Endodermal cell (in vitro differentiated cells): ENCODE measurements at places on chromosomes 2 and 18.

GRCh38 chr18:13868501-13869271 lies 44.7 kb downstream of the MC5R start:
- DNase-seq: peak; percentile 73

GRCh38 chr2:196798980-196799379 lies 503 bp downstream of the GTF3C3 start:
- DNase-seq: no peak

GRCh38 chr2:135586148-135586547 lies 54.9 kb downstream of the R3HDM1 start:
- DNase-seq: peak; percentile 45

DNA sequence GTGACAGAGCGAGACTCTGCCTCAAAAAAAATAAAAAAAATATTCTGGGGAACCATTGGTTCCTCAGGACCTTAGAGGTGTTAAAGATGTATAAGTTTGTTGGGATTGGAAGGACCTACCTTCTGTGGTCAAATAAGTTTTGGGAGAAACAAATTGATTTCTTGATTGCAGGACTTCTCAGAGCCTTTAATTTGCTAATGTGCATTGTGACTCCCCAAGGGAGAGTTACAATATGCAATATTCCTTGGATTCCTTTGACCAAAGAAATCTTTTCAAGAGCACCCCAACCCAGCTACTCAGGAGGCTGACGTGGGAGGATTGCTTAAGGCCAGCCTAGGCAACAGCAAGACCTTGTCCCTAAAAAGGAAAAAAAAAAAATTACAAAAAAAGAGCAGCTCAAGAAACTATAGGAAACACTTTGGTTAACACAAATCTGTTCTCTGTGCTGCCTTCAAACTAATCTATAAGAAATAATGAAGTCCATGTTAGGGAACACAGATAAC lies 6.5 kb downstream of the NAGK start:
- peak; percentile 11 for DNase-seq

DNA sequence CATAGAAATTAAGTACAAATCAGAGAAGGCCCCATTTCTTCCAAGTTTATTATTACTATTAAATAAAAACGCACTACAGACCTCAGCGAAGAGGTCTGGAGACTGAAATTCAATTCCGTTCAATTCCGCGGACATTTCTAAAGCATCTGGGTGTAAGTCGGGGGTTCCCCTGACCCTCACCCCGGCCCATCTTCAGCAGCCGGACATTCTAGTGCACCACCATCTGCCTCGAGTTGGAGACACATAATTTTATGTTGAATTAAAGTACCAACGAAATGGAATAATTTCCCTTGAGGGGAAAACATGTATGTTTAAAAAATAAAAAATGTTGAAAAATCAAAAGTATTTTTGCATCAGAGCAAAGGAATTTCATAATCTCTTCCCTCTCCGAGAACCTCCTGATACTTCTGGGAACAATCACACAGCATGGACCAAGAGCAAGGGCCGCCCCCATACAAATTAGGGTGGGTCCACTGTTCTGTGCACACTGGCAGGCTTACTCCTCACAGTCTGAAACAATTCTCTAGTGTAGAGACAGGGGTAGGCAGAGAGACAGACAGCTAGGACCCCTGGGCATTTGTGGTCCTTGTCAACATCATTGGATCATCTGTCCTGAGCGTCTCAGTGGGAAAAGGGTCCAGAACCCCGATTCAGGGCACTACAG lies 29.3 kb downstream of the MBP start:
- no peak for DNase-seq

DNA sequence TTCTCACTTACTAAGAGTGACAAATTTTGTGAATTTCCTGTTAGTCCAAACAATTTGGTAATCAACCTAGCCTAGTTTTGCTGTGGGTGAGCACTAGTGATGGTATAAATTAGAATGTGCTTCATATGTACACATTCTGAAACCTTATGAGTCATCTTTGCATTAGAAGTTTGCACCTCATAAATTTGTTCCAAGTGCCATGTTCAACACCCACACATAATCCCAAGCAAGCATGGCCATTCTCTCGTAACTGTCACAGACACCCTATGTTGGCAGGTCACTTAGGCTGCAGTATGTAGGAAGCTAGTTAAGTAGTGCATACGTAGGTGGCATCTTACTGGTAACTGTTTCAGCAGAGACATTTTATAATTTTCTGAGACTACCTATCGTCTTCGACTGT lies 46.9 kb downstream of the NAB1 start:
- DNase-seq: no peak

DNA sequence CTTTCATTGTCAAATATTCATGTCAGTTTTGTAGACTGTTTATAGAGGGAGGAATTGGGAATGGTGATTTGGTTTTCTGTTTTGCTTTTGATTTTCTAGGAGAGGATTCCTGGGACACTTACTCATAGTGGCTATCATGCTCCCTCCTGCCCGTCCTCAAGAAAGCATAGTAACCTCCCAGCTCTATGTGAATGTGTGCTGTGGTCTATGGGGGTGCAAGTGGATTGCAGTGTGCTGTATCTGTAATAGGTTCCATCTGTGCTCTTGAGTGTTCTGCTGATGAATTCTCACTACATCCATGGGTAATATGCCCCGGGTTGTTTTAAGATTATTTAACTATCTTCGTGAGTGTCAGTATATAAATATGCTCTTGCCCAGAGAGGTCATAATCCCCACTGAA lies 811.3 kb downstream of the CNTNAP5 start:
- DNase-seq: no peak

- DNase-seq: peak; percentile 79
Observed at GRCh38 chr2:26245231-26245732, 543 bp downstream of the HADHB start.

DNA sequence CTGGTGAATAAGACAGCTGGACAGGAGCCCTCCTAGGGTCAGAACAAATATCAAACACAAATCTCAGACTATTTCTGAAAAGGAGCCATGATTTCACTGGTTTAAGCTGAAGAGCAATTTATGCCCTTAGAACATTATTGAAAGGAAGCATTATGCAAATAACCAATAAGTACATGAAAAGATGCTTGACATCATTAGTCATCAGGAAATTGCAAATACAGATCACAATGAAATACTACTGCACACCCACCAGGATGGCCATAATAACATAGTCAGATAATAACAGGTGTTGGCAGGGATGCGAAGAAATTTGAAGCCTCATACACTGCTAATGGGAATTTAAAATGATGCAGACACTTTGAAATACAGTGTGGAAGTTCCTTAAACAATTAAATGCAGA lies 176.4 kb upstream of the RAB6C start:
- no peak for DNase-seq

GRCh38 chr2:20027705-20028434 lies 15.4 kb upstream of the MATN3 start:
- no peak for DNase-seq

DNA sequence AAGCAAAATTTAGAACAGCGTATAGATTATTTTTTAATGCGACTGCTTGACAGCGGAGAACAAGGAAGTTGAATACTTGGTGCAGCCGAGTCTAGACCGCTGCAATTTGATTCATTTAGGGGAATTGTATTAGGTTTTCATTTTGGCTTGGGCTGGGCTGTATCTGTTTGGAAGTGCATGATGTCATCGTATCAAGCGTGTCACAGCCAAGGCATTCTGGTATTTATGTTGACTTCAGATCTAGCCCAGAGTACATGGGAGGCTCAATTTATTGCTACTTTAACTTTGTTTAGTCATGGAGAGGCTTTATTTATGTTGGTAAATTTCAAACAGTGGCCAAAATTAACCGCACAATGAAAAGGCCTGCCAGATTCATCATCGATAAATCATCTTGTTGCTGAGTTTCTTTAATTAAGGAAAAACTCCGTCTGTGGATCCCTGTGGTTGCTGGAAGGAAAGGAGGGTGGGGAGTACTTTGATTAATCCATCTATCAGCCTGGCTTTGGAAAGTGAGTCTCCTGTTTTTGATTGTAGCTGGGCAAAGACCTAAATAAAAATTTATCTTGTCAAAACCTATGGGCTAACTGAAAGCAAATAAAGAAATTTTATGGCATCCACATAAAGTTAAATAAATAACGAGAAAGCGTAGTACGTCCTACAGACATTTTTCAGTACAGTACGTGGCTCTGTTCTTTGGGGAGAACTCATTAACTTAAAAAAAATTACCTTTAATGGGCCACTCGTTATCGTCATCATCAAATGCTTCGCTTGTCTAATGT lies 230.4 kb upstream of the SPRED2 start:
- DNase-seq: no peak

DNA sequence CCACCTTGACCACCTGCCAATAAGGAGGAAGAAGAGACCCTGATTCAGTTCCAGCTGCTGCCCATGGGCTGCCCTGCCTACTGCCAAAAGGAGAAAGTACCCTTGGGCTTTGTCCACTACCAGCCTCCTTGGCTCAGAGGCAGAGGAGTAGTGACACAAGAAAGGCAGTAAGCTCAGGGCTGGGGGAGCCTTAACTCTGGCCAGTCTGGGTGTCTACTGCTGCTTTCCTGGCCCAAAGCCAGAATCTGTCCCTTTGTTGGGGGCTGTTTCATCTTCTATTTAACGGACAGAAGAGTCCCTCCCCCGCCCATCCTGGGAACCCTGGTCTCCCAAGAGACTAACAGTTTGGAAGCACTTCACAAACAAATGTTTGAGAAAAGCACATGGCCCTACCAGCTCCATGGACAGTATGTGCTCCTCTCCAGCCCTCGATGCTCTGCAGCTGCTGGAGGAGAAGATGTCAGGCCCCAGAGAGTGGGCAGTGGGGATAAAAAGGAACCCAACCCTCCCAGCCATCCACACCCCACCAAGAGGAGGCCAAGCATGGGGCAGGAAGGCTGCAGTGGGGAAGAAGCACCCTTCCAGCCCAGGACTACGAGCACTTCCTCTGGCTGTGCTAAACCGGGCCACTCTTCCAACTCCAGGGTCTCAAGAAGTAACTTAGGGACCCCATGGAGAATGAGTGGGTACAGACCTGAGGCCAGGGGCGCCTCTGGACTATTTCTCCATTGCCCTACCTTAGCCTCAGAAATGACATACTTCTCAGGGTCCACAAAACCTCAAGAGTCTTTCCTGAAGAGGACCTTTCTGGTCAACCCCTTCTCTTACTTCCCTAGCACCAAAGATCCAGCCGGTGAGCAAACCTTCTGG lies 1.2 kb downstream of the ATG9A start:
- no peak for DNase-seq

- no peak for DNase-seq
Observed at GRCh38 chr2:55026202-55026601, 24.0 kb downstream of the RTN4 start.

DNA sequence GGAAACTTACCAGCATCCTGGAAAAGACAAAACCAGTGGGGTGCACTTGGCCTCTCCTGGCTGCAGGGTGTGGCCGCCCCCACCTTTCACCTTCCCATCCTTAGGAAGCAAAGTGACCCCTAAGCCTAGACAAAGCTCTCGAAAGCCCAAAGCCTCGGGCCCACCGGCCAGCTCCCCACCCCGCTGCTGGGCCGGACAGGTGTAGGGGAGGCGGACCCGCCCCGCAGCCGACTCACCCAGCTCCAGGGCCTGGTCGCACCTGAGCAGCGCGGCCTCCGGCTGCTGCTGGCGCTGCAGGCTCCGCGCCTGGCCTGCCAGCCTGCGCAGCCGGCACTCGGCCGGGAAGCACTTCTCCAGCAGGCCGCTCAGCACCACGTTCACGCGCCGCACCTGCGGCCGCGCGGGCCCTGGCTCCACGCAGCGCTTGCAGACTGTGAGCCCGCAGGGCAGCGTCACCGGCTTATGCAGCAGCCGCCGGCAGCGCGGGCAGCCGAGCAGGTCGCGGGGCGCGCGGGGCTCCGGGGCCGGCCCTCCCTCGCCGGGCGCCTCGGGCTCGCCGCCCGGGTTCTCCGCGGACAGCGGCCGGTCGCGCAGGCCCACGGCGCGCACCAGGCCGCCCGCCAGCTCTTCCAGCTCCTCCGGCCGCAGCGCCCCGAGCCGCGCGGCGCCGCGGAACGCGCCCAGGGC lies 979 bp downstream of the LONRF2 start:
- peak; percentile 89 for DNase-seq

DNA sequence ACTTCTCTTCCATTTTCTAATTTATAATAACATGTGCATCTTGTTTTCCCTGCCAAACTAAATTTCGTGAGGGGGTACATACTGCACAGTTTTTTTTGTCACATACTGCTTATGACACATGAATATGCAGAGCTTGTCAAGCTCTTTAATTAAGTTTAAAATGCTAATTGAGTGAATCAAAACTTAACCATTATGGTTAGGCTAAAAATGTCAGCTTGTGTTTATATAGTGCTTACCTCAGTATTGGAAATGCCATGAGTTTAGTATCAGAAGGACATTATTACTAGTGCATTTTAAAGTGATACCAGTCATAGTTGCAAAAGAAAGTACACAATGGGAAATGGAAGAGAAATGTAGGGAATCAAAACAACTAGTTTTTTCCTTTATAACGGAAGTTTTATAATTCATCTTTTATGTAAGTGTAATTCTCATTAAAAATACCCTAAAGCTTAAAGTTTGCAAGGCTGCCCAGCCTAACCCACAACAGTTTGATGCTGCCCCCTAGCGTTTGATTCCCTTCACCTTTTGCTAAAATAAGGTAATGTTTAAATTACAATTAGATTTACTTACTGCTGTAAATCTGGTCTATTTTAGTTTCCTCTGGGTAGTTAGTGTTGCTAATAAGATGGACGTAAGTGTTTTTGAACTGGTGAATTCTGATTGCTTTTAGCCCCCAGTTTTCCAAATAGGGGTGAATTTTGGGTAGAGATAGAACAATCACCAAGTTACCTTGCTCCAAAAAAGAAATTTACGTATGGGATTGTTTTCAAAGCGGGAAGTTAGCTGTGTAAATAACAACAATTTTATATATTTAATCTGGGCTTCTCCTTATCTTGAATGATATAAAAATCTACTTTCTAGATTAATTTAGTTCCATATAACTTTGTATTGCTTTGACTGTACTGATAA lies 3.2 kb downstream of the SLC39A10 start:
- peak; percentile 89 for DNase-seq

- DNase-seq: no peak
Observed at GRCh38 chr2:220240641-220241040, 613.2 kb downstream of the SLC4A3 start.

GRCh38 chr2:237264480-237265219 lies 149.3 kb downstream of the COL6A3 start:
- no peak for DNase-seq

- no peak for DNase-seq
Observed at GRCh38 chr2:54660752-54661151, 62.7 kb upstream of the EML6 start.

DNA sequence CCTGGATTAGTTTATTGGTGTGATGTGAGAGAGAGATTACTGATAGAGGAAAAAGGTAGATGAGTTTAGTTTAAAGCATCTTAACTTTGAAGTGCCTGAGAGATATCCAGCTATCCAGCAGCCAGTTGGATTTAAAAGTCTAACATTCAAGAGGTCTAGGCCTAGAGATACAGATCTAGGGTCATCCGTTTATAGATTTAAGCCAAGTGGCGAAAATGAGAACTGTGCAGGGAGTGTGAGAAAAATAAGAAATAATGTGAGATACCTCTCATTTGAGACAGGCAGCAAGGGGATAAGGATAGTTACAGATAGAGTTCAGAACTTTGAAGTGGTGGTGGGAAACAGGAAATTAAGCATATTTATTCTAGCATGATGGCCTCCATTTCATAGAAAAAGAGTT lies 5.3 kb upstream of the ORC2 start:
- no peak for DNase-seq

GRCh38 chr18:22098563-22098989 lies 70.8 kb upstream of the GATA6 start:
- DNase-seq: no peak
